ENCODE measurements at places on chromosomes 3 and 15.

- DNase-seq: no peak
Measured at GRCh38 chr3:103210583-103210982, 775.8 kb downstream of the ZPLD1 start.

- no peak for DNase-seq
Measured at GRCh38 chr3:104291437-104291851, 1075.3 kb upstream of the ALCAM start.

- no peak for DNase-seq
Measured at GRCh38 chr3:172520301-172520831, 2.9 kb downstream of the TNFSF10 start.

GRCh38 chr15:86316726-86317383, 237.2 kb downstream of the AGBL1 start:
- no peak for DNase-seq

GRCh38 chr3:142884531-142884930, 4.4 kb downstream of the PCOLCE2 start:
- DNase-seq: no peak

GRCh38 chr15:43187544-43188155, 2.4 kb downstream of the CCNDBP1 start:
- peak; percentile 76 for DNase-seq

DNA sequence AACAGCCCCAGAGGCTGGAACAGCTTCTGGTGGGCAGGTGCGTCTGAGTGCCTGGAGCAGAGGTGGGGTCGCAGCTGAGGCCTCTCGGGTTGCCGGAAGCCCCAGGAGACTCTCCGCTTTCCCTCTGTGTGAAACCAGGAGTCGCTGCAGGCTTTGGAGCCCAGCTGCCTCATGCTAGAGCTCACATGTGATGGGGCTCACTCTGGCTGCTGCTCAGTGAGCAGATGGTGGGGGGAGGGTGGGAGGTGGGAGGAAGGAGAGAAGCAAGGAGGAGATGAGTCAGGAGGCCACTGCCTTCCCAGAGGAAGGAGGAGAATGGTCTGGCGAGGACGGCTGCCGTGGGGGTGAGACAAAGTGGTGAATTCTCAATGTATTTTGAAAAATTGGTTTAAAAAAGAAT, 290.1 kb upstream of the CHRNA7 start:
- no peak for DNase-seq

DNA sequence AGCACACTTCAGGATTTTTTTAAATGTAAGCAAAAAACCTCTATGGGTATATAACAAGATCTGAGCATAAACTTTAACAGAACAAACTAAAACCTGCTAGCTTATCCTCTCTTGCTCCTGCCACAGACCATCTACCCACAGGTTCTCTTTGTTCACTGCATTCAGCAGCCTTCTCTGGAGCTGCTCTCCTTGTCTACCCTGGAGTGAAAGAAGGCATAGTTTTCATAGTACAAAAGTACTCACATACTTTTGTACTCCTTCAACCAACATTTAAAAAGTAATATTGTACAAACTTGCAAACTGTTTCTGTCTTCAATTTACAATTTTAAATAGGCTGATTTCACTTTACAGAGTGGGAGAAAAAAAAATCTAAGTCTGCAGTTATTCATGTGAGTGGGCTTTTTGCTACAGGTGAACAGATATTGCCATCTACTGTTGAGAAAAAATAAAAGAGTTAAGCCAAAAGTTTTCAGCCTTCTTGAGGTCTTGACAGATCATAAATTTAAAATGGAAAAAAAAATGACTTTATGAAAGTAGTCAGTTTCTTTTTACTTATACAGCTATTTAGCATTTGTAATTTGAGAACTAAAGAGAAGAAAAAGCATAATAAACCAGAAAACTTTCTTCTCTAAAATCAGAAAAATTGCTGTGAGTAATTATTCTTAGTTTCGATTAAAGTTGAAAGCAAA, 20.4 kb downstream of the TERC start:
- DNase-seq: peak; percentile 66

DNA sequence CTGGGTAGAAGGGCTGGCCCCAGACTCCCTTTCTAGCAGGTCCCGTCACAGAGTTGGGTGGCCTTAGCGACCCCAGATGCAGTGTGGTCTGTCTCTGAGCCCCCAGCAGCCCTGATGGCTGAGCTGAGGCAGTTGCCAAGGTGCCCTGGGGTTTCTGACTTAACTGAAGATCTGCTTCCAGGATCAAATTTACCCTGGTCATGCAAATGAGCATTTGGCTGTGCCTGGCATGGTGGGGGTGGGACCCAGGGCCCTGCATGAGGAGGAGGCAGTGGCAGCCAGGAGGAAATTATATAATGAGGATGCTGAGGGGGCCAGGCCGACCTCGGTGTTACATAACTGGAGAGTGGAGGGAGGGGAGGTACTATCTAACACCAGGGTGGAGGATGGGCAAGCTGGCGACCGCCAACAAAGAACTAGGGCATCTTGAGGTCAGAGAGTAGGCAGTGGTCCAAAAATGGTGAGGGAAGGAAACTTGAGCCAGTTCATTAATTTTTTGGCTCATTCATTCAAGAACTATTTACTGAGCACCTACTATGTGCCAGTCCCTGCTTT, 16.4 kb downstream of the PLEKHO2 start:
- no peak for DNase-seq

- no peak for DNase-seq
Measured at GRCh38 chr15:85967553-85967952, 112.1 kb upstream of the AGBL1 start.

- peak; percentile 33 for DNase-seq
Measured at GRCh38 chr3:130323503-130323902, 22.0 kb upstream of the COL6A5 start.
